ENCODE measurements at places on chromosomes 2 and 18. TPM values are rescaled to one million over a fixed set of nuclear protein-coding genes. Genes with fewer than 3 reads are reported as not detected.
A peak's percentile ranks its signal among the peaks of the same experiment; 100 is the strongest.

- no peaks in the 10 kb centered on the region for H3K36me3 ChIP-seq
- no peak overlapping the region for H3K27ac ChIP-seq
- H3K4me1 ChIP-seq = peaks cover 7% of the 10 kb centered on the region
- peaks cover 4% of the 10 kb centered on the region for H3K27me3 ChIP-seq
- H3K4me3 ChIP-seq = no peak overlapping the region
Observed at GRCh38 chr2:9982248-9982647, 30.8 kb downstream of the GRHL1 start.

Gene PDCD1
- total RNA-seq = not detected

Gene IL1RN
- not detected for total RNA-seq

Gene HAAO
- total RNA-seq = 6.0 TPM

GRCh38 chr2:130766711-130767407 is 11.5 kb downstream of the AMER3 start:
- no peak overlapping the region for H3K4me3 ChIP-seq
- H3K27ac ChIP-seq = no peak overlapping the region
- H3K4me1 ChIP-seq = peaks cover 11% of the 10 kb centered on the region
- H3K36me3 ChIP-seq = no peaks in the 10 kb centered on the region
- no peak for DNase-seq

Gene WDFY1
- 53.1 TPM for total RNA-seq

GRCh38 chr2:182554950-182555349 is 128.1 kb upstream of the PDE1A start:
- H3K27ac ChIP-seq = no peak overlapping the region
- H3K36me3 ChIP-seq = no peaks in the 10 kb centered on the region
- DNase-seq = no peak
- H3K4me1 ChIP-seq = peaks cover 15% of the 10 kb centered on the region

DNA sequence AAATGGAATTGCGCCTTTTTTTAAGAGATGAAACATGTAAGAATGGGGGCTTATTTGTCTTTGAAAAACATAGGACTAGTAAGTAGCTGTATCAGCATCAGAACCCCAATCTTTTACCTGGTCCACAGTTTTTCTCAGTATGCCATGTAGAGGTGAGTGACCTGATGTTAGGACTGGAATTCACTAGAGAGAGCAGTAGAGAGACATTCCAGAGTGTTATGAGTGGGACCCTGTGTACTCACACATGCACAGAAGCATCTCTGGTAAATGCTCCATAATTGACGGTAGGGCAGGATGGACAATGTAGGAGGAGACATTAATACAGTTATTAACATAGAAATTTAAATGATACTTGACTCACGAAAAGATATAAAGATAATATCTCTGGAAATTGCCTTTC is 1.4 kb upstream of the GALNT13 start:
- peaks cover 14% of the 10 kb centered on the region for H3K27me3 ChIP-seq
- peaks cover 5% of the 10 kb centered on the region for H3K36me3 ChIP-seq
- DNase-seq = no peak
- peaks cover 21% of the 10 kb centered on the region for H3K4me1 ChIP-seq
- H3K4me3 ChIP-seq = peak overlapping the region; percentile 1

- peaks cover 16% of the 10 kb centered on the region for H3K27me3 ChIP-seq
- H3K27ac ChIP-seq = no peak overlapping the region
- H3K4me1 ChIP-seq = no peaks in the 10 kb centered on the region
- no peaks in the 10 kb centered on the region for H3K36me3 ChIP-seq
Observed at GRCh38 chr2:129723277-129724020, 256.0 kb upstream of the RAB6C start.

- peaks cover 3% of the 10 kb centered on the region for H3K27me3 ChIP-seq
- H3K4me3 ChIP-seq = no peak overlapping the region
- peaks cover 66% of the 10 kb centered on the region for H3K4me1 ChIP-seq
- no peaks in the 10 kb centered on the region for H3K36me3 ChIP-seq
- no peak for DNase-seq
Observed at GRCh38 chr2:75157435-75157834, 41.9 kb downstream of the TACR1 start.

Gene KCNE4
- total RNA-seq = 0.46 TPM

DNA sequence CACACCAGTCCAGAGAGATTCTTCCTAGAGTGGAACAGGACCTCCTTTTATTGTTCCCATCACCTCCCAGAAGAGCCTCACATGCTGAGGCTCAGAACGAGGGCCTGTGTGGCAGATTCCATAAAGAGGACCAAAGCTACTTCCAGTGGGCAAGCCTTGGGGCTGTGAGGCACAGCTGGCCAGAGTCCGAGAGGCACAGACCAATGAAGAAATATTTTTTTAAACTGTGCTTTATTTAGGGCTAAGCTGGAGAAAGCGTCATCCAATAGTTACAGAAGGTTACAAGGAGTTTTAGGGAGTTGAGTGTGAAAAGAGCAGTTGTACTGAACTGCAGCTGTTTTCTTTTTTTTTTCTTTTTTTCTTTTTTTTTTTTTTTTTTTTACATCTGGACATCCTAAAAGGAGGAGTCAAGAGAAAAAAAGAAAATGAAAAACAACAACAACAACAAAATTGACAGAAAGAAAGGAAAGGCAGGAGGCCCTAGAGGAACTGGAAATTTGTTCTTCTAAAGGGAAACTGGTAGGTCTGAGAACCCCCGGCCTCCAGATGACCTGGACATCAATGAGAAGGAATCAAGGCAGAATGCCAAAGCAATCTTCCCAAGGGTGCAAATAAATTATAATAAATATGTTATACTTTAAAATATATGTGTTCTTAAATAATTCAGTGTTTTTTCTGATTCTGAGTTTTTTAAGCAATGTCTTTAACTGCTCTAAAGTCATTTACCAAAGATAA is 322.6 kb downstream of the CELF4 start:
- peaks cover 9% of the 10 kb centered on the region for H3K4me1 ChIP-seq
- H3K36me3 ChIP-seq = no peaks in the 10 kb centered on the region
- H3K27me3 ChIP-seq = peaks cover 12% of the 10 kb centered on the region
- no peak for DNase-seq
- H3K4me3 ChIP-seq = no peak overlapping the region

Gene KCNG2
- 0.56 TPM for total RNA-seq

- no peak for DNase-seq
- peaks cover 1% of the 10 kb centered on the region for H3K27me3 ChIP-seq
Observed at GRCh38 chr18:74806700-74807416, 209.2 kb downstream of the ZNF407 start.

Gene PSMA8
- total RNA-seq = not detected

Gene ONECUT2
- total RNA-seq = 1.1 TPM

DNA sequence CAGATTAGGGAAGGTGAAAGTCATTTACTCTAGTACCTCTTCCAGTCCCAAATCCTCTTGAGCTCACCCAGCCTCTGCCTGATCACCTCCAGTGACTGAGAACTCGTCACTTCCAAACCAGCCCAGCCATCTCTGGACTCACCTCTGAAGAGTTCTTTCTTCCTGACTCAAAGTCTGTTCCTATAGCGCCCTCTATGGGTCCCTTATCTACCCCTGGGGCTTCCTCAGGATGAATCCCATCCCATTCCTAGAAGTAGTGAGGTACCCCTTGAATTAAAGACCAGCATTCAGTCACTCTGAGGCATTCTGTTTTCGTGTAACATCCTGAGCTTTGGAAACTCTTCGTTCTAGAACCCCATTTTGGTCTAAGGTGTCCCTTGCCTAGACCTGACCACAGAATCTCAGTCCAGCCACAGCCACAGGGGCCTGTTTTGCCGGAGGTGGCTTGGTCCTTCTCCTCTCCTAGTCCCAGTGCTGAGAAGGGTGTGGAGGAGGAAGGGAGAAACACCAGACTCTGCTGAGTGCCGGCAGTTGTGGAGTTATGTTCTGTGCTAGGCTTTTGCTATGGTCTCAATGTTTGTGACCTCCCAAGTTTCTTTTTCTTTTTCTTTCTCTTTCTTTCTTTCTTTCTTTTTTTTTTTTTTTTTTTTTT is 32.7 kb downstream of the SIX3 start:
- peak; percentile 60 for DNase-seq
- no peaks in the 10 kb centered on the region for H3K36me3 ChIP-seq
- H3K27me3 ChIP-seq = peaks cover 3% of the 10 kb centered on the region
- peaks cover 16% of the 10 kb centered on the region for H3K4me1 ChIP-seq
- no peak overlapping the region for H3K4me3 ChIP-seq
- no peak overlapping the region for H3K27ac ChIP-seq

DNA sequence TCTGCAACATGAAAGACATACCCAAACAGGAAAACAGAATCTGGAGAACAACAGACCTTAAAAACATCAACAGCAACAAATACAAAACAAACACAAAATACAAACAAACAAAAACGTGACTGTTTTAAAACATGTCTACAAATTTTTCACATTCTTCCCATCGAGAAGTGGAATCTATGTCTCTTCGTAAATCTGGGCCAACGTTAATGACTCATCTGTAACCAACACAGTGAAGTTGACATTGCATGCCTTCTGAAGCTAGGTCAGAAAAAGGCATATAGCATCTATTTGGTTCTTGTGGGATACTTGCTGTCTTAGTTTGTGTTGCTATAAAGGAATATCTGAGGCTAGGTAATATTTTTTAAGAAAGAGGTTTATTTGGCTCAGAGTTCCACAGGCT is 269.0 kb upstream of the FBXO11 start:
- no peak overlapping the region for H3K27ac ChIP-seq
- H3K27me3 ChIP-seq = no peaks in the 10 kb centered on the region
- no peaks in the 10 kb centered on the region for H3K36me3 ChIP-seq
- DNase-seq = no peak
- H3K4me1 ChIP-seq = no peaks in the 10 kb centered on the region

Gene ALLC
- total RNA-seq = 0.26 TPM

GRCh38 chr2:47696478-47696831 is 86.5 kb upstream of the MSH6 start:
- H3K27ac ChIP-seq = no peak overlapping the region
- peaks cover 4% of the 10 kb centered on the region for H3K4me1 ChIP-seq
- no peaks in the 10 kb centered on the region for H3K36me3 ChIP-seq
- no peak overlapping the region for H3K4me3 ChIP-seq
- H3K27me3 ChIP-seq = no peaks in the 10 kb centered on the region
- no peak for DNase-seq

Gene OR6B2
- total RNA-seq = 0.23 TPM

Gene TRIM43
- not detected for total RNA-seq

DNA sequence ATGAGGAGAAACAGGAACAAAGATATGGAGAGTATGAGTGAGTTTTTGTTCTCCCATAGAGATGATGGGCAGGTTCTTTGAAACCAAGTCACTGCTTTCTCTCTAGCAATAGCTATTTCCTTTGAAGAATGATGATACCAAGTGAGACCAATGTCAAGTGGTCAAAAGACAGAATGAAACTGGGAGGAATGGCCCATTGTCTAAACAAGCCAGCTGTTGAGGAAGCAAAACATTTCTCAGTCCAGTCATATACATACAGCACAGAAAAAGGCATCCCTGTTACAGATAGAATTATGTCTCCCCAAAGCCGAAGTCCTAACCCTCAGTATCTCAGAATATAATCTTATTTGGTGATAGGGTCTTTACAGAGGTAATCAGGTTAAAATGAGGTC is 66.1 kb upstream of the EPC2 start:
- H3K4me3 ChIP-seq = no peak overlapping the region
- no peaks in the 10 kb centered on the region for H3K36me3 ChIP-seq
- H3K27ac ChIP-seq = no peak overlapping the region
- H3K4me1 ChIP-seq = no peaks in the 10 kb centered on the region

GRCh38 chr2:237298151-237299118 is 115.5 kb downstream of the COL6A3 start:
- H3K27me3 ChIP-seq = peaks cover 1% of the 10 kb centered on the region
- H3K4me1 ChIP-seq = peaks cover 17% of the 10 kb centered on the region
- H3K36me3 ChIP-seq = no peaks in the 10 kb centered on the region
- no peak overlapping the region for H3K27ac ChIP-seq
- H3K4me3 ChIP-seq = no peak overlapping the region
- DNase-seq = no peak

Gene IHH
- total RNA-seq = not detected
